ENCODE measurements at places on chromosomes 4 and X.

DNA sequence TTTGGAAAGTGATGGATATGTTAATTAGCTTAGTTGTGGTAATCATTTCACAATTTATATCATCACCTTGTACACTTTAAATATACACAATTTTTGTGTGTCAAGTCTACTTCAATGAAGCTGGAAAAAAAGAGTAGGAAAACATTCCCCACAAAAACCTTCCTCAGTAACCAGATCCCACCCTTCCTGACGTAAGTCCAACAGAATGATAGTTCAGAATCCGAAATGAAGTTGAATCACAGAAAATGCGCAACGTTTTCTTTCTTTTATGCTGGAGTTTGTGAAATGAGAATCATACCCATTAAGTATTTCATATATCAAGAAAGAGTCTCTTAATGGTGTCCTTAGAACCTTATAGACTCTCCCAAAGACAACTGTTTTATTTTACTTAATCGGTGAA is 292.9 kb downstream of the USP46 start:
- no peak for DNase-seq

DNA sequence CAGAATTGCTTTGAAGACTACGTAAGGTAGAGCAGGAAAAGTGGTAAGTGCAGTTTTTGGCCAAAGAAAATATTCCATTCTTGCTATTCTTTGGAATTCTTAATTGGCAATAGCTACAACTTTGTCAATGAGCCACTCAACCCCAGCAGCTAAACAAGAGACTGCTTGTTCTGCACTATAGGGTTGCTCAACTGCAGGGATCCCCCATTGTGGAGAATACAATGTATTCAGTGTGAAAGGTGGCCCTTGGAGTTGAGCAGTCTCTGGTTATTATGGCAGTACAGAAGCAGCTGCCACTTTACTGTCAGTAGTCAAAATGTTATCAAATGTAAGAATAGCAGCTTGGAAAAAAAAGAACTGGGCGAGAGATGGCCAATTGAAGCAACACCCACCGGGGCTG is 808.7 kb downstream of the CENPC start:
- DNase-seq = no peak

GRCh38 chr4:53943345-53944085 is 120.9 kb downstream of the CHIC2 start:
- DNase-seq = peak; percentile 79

DNA sequence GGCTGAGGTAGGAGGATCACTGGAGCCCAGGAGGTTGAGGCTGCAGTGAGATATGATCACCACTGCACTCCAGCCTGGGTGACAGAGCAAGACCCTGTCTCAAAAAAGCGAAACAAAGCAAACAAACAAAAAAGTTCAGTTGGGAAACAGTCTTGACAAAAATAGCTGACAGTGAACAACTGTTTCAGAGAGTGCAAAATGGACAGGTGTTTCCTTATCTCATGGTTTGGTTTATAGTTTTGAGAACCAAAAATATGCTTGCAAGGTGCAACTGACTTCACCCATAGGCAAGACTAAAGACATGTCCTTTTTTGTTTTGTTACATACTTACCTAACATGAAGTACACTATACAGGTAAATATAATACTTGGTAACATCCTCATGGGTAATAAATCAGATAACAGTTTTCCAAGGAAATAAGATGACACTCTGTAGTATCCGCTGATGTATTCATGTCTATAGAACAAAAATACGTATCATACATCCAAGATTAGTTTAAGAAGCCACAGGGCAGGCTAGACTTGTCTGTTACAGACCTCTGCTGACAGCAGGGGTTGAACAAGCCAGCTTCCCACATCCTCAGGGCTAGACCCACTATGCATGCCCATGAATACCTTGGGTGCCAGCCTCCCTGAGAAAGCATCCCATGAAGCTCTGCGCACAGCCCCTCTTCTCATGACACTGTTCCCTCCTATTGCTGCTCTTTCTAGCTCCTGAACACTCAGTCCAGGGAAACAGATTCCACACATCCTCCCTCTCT is 59.3 kb downstream of the ABCG2 start:
- DNase-seq = no peak

DNA sequence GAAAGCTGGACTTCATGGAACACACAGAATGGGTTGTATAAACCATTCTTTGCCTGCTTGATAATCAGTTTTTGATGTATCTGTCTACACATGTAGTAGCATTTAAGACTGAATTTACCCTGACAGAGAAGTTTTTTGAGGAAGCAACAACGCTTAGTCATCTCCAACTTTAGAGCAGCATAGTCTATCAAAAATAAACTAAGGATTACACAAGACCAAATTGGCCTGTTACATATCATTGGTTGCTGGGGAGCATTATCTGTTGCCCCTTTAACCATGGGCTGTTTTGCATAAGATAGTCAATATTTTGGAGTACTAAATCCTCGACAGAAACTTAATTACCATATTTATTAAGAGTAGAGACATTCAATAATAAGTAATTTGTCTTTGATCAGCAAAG is 347.4 kb downstream of the FAM47B start:
- no peak for DNase-seq

- DNase-seq = peak; percentile 71
These were observed 79.4 kb downstream of the SYNPO2 start for GRCh38 chr4:118968005-118968404.

GRCh38 chr4:92265021-92265420 is 38.7 kb upstream of the GRID2 start:
- no peak for DNase-seq

GRCh38 chr4:92199135-92199534 is 104.6 kb upstream of the GRID2 start:
- no peak for DNase-seq

DNA sequence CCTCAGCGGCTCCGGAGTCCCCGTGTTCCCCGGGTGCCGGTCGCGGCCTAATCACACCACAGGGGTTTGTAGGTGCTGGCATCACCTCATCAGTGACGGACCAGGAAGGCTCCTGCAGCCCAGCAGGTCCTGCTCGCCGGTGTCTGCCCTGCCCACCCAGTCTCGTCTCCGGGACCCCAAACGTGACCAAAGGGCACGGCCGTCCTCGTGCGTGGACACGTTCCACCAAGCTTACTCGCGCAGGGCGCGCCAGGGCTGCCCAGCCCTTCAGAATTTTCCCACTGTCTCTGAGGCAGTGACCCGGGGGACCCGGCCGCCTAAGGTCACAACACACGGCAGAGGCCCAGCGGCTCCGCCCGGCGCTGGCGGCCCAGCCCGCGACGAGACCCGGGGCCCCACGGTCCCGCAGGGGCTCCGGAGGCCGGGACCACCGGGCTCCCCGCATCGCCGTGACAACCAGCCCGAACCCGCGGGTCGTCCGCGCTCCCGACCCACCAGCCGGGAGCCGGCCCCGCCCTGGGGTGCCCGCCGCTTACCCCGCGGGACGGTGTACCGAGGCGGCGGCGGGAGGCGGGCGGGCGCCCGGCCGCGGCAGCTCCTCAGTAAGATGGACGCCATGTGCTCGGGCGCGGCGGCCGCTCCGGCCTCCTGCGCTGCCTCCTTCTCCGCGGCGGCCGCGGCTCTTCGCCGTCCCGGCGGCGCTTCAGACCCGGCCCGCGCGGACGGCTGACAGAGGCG is 454 bp downstream of the LETM1 start:
- DNase-seq = no peak

DNA sequence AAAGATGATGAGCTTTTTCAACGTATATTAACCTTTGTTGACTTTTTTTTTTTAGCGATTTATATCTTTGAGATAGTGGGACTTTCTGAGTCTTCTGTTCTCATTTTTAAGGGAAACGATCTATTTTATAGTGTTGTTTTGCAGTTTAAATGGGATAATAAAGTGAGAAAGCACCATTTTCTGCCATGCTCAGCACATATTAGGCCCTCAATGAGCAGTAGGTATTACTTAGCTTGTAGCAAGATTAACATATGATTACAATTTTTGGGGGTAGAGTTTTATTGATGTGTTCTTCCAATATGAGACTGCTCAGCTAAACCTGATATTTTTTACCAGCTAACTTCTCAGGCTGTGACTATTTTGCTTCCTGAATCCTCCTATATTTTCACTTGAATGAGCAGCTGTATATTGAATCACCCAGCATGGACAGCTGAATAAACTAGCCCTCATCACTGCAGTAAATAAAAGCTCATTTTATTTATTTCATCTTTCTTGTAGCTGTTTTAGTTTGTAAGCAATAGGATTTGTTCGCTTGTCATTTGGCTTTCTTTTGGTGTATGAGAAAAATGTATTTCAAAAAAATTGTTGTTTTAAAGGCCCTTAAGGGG is 43.7 kb downstream of the UGT8 start:
- DNase-seq = no peak

DNA sequence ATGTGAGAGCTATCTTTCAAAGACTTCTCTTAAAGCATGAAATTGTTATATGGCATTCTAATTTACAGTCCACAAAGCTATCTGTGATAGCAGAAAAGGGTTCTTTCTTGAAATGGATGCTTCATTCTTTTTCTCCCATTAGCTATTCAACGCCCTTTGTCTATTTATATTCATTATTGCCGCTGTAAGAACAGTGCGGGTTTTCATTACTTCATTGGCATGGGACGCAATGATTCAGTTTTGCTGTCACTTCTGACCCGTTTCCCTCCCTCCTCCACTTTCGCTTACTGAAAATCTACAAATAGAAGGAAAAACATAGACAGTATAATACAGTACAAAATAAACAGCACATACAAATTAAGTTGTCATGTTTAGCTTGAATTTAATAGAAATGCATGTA is 394.6 kb downstream of the PCDH7 start:
- no peak for DNase-seq

DNA sequence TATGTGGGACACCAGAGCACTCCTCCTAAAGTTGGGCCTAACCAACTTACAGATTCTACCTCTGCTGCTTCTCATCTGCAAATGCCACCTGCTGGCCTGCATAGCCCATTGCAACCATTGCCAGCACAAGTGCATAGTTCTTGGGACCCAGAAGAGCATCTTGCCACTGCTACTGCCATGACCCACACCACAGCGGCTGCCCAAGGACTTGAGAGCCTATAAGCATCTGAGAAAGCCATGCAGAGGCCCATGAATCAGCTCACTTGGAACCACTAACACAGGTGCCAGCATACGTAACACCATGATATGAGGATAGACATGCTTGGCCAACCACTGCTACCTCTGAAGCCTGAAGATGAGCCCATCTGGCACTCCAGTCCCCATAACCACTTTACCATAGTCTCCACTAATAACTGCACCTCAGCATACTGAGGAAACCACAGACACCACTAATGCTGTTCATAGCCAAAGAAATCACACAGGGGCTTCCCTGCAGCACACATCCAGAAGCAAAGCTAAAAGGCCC is 258.1 kb upstream of the AGTR2 start:
- no peak for DNase-seq

GRCh38 chrX:71160475-71160874 is 15.8 kb downstream of the NLGN3 start:
- DNase-seq = no peak

DNA sequence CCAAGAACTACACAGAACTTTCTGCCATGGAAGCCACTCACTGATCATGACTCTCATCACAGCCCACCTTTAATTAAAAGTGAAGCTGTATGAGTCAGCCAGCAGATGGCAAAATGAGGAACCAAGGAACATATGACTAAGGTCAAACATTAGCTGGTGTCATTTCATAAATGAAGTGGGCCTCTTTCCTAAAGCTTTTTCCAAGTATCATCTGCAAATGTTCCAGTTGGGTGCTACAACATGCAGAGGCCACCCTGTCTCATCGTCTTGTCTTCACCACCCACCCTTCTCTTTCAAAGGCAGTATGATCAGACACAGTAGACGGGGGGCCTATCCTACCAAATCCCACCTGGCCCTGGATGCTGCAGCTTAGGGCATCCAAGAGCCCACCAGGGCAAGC is 9.2 kb upstream of the EOLA1 start:
- DNase-seq = no peak

- no peak for DNase-seq
These were observed 502.1 kb upstream of the IGFBP7 start for GRCh38 chr4:57612279-57612678.

DNA sequence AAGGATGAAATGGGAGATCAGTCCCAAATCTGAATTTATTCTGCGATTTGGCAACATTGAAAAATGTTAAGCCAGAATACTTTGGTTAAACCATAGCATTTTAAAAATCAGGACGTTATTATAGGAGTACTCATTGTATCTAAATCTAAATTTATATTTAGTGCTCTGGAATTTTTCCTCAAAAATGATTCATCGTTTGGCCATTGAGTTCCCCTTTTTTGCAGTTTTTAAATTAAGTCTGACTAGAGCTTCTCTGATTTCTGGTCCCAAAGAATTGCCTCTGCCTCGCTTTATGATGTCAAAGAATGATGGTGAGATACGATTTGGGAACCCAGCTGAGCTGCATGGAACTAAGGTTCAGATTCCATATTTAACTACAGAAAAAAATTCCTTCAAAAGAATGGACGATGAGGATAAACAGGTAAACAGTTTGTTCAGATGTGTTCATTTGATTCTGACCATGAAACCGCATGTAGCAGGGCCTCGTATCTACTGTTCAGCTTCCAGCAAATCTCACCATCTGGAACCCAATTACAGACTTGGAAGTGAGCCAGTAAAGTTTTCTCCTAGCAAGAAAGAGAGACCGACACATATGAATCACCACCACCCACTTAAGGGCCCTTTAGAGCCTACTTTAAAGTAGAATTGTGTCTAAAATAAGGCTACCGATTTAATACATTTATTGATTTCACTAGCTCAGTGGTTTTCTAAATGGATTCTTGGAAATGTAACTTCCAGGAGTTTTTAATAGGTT is 75.6 kb downstream of the REPS2 start:
- no peak for DNase-seq

- DNase-seq = no peak
These were observed 346.4 kb upstream of the FAM241A start for GRCh38 chr4:111798840-111799239.

DNA sequence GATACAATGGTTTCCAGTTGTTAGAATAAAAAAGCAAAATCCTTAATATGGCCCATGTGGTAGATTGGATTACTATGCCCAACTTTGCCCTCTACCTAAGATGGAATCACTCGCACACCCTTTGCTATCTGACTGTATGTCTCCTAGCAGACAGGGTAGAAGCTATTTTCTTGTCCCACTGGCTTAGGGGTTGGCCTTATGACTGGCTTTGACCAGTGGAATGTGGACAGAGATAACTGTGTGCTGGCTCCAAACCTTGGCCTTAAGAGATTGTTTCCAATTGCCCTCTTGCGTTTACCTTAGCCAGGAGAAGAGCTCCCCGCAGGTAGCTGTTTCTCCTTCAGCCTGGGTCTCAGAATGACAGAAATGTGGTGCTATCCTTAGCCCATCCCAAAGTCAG is 355.9 kb downstream of the BCOR start:
- no peak for DNase-seq

DNA sequence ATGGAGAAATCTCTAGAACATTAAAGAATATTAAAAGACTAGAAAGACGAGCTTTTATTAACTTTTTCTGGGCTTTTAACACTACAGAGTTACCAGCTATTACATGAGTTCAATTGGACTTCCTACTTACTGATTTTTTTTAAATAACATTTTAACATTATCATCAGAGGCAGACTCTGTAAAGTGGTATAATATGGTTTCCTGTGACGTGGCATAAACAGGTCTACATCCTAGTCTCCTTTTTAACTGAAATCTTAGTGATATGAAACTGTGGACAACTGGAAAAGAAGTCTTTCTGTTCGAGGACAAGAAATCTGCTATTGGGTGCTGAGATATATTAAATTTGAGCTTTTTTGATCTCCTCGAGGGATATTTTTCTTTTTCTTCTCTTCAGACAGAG is 48.7 kb upstream of the ABCG2 start:
- no peak for DNase-seq

GRCh38 chrX:37986893-37987292 is 19.5 kb upstream of the SYTL5 start:
- DNase-seq = no peak
